NCI-H460 (cell line): ENCODE measurements at places on chromosomes 7 and 10. TPM values are rescaled to one million over a fixed set of nuclear protein-coding genes. Genes with fewer than 3 reads are reported as not detected.
A peak's percentile ranks its signal among the peaks of the same experiment; 100 is the strongest.

The PTEN gene
- 166 and 194 TPM in 2 replicates for total RNA-seq

DNA sequence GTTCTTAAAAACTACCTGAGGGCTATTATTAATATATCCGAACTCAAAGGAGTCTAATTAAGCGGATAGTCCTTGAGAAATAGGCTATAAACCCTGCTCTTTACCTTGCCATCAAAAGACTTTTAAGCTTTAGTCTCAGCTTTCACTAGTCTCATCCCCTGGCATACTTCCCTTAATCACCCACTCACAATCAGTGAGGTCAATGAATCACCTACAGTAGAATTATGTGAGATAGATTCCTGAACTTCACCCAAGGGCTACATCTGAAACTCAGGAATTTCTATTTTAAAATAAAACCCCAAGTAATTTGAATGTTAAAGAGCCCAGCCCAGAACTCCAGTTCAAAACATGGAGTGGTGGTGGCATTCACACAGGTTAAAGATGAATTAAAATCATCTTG, 108.7 kb downstream of the ETV1 start:
- no peak for DNase-seq

- peak; percentile 47 for DNase-seq
Measured at GRCh38 chr10:11782793-11783557, 40.2 kb upstream of the PROSER2 start.

DNA sequence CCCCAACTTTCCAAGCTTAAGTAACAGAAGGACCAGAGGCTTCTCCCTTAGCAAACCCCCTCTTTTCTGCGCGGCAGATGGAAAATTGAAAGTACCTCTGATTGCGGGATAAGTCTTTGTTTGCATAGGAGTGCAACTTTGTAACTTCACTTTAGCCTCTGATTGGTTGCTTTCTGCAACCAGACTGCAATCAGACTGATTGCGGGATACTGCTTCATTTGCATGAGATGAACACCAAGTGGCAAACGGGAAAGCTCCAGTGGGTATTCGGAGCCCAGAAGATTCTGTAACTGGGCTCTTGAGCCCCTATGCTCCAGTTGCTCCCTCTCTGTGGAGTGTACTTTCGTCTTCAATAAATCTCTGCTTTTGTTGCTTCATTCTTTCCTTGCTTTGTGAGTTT, 260.6 kb downstream of the BAMBI start:
- DNase-seq = no peak

The CTAGE6 gene
- total RNA-seq = 0.64 and 0.95 TPM in 2 replicates

DNA sequence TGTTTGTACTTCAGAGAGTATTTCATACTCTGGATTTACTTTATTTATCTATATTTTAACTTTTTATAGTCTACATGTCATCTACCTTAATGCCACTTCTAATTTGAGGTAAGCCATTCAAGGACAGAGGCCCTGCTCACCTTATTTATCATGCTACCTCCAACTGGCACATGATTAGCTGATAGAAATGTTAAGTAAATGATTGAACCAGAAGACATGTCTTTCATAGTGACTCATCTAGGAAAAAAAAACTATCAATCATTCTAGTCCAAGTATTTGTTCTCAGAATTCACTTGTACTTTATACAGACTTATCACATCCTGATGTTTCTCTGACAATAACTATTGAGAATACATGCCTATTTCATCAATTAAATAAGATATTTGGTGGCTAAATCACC, 856.3 kb downstream of the XPNPEP1 start:
- no peak for DNase-seq

DNA sequence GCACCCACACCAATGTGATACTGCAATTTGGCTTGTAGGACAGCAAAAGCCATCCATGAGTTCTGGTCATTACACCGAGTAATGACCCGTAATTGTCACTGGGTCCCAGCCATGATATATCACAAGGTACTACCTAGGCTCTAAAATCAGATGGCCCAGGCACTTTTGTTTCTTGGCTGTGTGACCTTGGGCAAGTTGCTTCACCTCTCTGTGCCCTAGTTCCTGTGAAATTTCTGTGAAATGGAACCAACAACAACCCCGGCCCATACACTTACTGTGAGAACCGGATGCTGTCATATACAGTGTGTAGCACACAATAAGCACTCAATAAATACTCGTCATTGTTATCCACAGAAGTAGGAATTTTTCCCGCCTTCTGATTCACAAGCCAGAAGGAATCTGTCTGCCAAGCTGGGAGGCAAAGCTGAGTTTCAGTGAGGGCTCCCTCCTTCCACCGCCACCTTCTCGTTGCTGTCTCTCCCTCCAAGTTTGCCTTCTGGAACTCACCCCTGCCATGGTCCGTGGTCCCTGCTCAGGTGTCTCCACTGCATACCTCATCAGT, 6.4 kb upstream of the CYTH3 start:
- no peak for DNase-seq

- no peak for DNase-seq
Measured at GRCh38 chr10:12334186-12334530, 15.2 kb upstream of the CAMK1D start.

DNA sequence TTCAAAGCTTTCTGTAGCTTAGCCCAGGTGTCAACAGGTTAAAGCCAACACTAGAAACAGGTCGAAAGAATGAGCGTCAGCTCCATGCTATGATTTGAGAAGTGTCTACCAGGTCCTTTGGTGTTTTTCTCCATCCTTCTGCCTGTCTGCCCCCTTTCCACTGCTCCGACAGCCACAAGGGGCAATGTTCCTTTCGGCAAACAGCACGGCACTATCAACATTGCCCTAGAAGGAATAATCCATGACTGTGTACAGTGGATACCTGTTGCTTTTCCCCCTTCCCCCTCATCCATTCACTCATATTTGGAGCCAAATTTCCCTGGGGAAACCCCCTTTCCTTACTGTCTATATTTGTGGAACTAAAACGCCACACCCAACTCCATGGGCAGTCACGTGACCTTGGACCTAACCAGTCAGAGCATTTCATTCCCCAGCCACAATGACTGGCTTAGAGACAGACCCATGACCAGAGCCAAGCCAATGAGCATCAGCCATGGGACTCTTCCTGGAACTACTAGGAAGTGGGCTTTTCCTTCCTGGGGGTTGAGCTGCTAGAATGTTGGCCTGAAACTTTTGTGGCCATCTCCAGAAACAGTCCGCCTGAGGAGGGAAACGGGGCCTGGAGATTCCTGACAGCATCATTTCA, 51.5 kb downstream of the AFAP1L2 start:
- no peak for DNase-seq

GRCh38 chr10:4683838-4684237, 142.2 kb upstream of the AKR1E2 start:
- DNase-seq = no peak

- DNase-seq = no peak
Measured at GRCh38 chr10:86064931-86065662, 301.5 kb downstream of the GRID1 start.

- peak; percentile 69 for DNase-seq
Measured at GRCh38 chr10:58334817-58335305, at the start of gene UBE2D1. Gene UBE2D1 (plus strand): TSS chr10:58335006. CDS start chr10:58335202, 196 bp downstream.

GRCh38 chr7:142438235-142438922, 180.5 kb upstream of the PRSS58 start:
- peak; percentile 26 for DNase-seq

DNA sequence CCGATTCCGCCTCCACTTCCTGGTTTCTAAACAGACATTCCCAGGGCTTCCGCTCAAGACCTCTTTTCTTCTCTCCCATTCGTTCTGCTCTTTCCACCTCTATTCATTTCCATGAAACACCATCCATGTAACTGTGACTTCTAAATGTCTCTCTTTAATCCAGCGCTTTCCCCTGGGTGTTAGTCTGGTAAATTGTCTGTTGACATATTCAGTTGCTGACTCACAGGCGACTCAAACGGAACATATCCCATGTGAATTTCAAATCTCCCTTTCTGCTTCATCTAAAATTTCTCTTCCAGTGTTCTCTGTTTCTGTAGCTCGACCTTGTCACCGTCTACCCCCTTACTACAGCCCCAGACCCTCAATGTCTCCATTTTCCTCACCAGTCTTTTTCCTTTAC, 119.1 kb downstream of the PFKFB3 start:
- no peak for DNase-seq

The ATOH7 gene
- total RNA-seq = 0.20 TPM in 1 of 2 replicates, not detected in the other

GRCh38 chr7:108488768-108489538, 32.7 kb upstream of the NRCAM start:
- DNase-seq = no peak

- no peak for DNase-seq
Measured at GRCh38 chr7:22998519-22998896, 15.4 kb downstream of the HYCC1 start.

- no peak for DNase-seq
Measured at GRCh38 chr7:140597428-140597949, 43.1 kb downstream of the DENND2A start.

The NME8 gene
- not detected in 2 replicates for total RNA-seq

- DNase-seq = no peak
Measured at GRCh38 chr10:60827791-60828488, 49.7 kb downstream of the CDK1 start.

DNA sequence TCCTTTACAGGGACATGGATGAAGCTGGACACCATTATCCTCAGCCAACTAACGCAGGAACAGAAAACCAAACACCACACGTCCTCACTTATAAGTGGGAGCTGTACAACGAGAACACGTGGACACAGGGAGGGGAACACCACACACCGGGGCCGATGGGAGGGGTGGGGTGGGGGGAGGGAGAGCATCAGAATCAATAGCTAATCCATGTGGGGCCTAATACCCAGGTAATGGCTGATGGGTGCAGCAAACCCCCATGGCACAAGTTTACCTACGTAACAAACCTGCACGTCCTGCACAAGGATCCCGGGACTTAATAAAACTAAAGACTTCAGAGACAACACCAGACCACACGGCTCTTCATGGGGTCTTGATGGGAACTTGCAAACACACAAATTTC, 82.2 kb upstream of the DIP2C start:
- DNase-seq = no peak

The CNTNAP2 gene
- total RNA-seq = 0.15 and 0.17 TPM in 2 replicates

- DNase-seq = no peak
Measured at GRCh38 chr7:25906003-25906402, 246.0 kb upstream of the NFE2L3 start.

- peak; percentile 18 for DNase-seq
Measured at GRCh38 chr7:36391436-36392198, 2.0 kb downstream of the ANLN start.

DNA sequence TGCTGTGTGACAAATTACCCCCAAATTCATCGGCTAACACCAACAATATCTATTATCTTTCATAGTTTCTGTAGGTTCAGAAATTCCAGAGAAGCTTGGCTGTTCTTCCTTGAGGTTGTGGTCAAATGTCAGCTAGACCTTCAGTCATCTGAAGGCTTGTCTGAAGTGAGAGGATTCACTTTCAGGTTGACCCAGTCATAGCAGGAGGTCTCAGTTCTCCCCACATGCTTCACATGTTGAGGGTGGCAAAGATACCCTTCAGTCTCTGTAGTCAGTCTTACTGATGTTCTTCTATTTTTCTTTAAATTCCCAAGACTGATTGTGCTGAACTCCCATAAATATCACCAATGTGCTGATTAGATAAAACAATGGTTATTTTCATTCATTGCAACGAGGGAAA, 1692.0 kb downstream of the REEP3 start:
- no peak for DNase-seq

DNA sequence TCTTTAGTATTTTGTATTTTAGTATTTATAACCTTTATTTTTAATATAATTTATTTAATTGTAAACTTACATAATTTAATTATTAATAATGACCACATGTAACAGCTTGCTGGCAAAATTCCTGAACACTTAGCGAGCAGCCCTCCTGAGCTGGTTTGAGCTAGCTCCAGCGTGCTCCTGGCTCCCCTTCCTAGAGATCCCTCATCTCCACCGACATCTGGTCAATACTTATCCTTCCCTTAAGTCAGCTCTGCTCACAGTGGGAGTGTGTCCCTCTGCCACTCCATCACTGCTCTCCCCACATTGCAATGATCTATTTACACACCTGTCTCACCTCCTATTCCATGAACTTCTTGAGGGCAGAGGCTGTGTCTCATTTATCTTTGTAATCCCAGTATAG, 20.6 kb upstream of the TBXAS1 start:
- DNase-seq = no peak

The KCP gene
- not detected in 2 replicates for total RNA-seq

- no peak for DNase-seq
Measured at GRCh38 chr10:19168584-19168983, 120.0 kb downstream of the MALRD1 start.

GRCh38 chr10:110226543-110226925, 19.1 kb downstream of the MXI1 start:
- peak; percentile 86 for DNase-seq

The SPDYE1 gene
- total RNA-seq = not detected in 2 replicates

The STEAP1B gene
- 5.1 and 5.4 TPM in 2 replicates for total RNA-seq

GRCh38 chr10:121595806-121596688, 2.2 kb downstream of the FGFR2 start:
- no peak for DNase-seq
